ENCODE measurements at places on chromosomes 13 and 19.

DNA sequence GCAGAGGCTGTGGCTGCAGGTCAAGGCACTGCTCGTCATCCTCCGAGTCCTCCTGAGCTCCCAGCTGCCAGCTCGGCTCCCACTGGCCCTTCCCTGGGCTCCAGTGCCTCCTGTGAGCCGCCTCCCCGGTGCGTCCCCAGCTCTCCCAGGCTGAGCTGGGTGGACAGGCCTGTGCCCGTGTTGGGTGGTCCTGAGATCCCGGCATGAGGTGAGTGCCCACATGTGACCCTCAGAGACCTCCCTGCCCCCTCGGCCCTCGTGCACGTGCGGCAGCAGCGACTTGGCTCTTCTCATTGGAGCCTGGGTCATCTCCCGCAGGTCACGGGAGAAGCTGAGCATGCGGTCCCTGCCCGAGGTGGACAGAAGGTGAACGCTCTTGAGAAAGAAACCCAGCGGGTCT, 15.4 kb downstream of the ADAT3 start:
- DNase-seq, result no peak

DNA sequence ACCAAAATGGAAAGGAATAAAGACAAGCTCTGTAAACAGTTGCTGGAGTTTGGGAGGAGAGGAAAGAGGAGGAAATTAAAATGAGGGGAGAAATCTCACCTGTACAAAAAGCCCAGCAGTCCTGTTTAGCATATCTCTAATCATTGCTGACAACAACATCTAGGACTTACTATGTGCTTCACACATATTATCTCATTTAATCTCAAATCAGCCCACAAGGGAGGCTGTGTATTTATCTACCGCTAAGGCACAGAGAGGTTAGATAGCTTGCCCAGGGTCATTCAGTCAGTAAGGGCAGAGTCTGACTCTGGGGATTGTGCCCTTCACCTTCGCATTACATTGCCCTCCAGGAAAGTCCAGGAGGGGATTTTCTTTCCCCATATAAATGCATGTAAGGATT, 233.3 kb downstream of the DLEU7 start:
- DNase-seq, result no peak

DNA sequence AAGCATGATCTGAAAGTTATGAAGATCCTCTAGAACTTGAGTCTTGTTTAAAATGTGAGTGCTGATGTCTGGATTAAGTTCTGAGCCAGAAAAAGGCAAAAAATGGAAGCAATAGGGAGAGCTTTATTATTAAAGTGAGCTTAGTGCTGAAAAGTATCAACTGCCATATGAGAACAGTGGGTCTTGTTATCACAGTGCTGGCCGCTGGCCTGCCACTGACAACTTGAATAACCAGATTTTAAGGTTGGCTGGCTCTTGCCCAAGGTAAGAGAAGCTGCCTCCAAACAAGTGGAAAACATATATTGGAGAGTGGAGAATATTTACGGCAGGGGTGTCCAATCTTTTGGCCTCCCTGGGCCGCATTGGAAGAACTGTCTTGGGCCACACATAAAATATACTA, 33.9 kb downstream of the NUFIP1 start:
- DNase-seq, result no peak

GRCh38 chr19:29320618-29321017, 107.7 kb upstream of the UQCRFS1 start:
- no peak for DNase-seq

GRCh38 chr13:99722931-99723330, 221.7 kb downstream of the TM9SF2 start:
- DNase-seq, result no peak

- DNase-seq, result no peak
Measured at GRCh38 chr13:78460176-78460575, 143.2 kb downstream of the POU4F1 start.

- no peak for DNase-seq
Measured at GRCh38 chr13:46114613-46115012, 9.8 kb upstream of the CPB2 start.

All from keratinocyte (primary cell).